ENCODE measurements at places on chromosomes 4 and X. TPM values are rescaled to one million over a fixed set of nuclear protein-coding genes. Genes with fewer than 3 reads are reported as not detected.

The CXCL11 gene
- total RNA-seq = not detected

The TRMT2B gene
- 10.0 TPM for total RNA-seq

The CT45A5 gene
- total RNA-seq = not detected

The RIBC1 gene
- 1.4 TPM for total RNA-seq

The LANCL3 gene
- not detected for total RNA-seq

The PRSS12 gene
- 40.7 TPM for total RNA-seq

The SLC16A2 gene
- total RNA-seq = 7.4 TPM

The FREM3 gene
- total RNA-seq = not detected

The SOD3 gene
- total RNA-seq = 22.5 TPM

The SSX2B gene
- total RNA-seq = not detected

The KIT gene
- total RNA-seq = under 0.01 TPM

The EREG gene
- total RNA-seq = under 0.01 TPM

The PWWP3B gene
- total RNA-seq = under 0.01 TPM

The SMIM10L2A gene
- total RNA-seq = 0.17 TPM

The DCAF8L2 gene
- total RNA-seq = not detected

The SEPTIN11 gene
- 326 TPM for total RNA-seq

The XKRX gene
- total RNA-seq = not detected

The CT45A2 gene
- total RNA-seq = not detected

The NAP1L3 gene
- 3.5 TPM for total RNA-seq

The GRID2 gene
- total RNA-seq = not detected

The GABRE gene
- total RNA-seq = 5.2 TPM

The RHOH gene
- total RNA-seq = under 0.01 TPM

The MYL5 gene
- 27.6 TPM for total RNA-seq

The SH3BP2 gene
- 14.7 TPM for total RNA-seq

The MAGEA2 gene
- not detected for total RNA-seq

The STAP1 gene
- not detected for total RNA-seq

The PGAM4 gene
- total RNA-seq = not detected

The ANKRD50 gene
- 27.7 TPM for total RNA-seq

The ESX1 gene
- total RNA-seq = not detected

The IL3RA gene
- not detected for total RNA-seq

The CXCL10 gene
- total RNA-seq = under 0.01 TPM

The TEX13C gene
- not detected for total RNA-seq

The KLHL4 gene
- total RNA-seq = under 0.01 TPM

The OPN1MW2 gene
- total RNA-seq = not detected

The ITIH6 gene
- not detected for total RNA-seq

The GAGE12F gene
- total RNA-seq = not detected

The P2RY8 gene
- not detected for total RNA-seq

The ALAS2 gene
- not detected for total RNA-seq

The CENPI gene
- 4.7 TPM for total RNA-seq

The MSX1 gene
- 7.3 TPM for total RNA-seq

The ZNF630 gene
- 1.9 TPM for total RNA-seq

The GIMD1 gene
- total RNA-seq = not detected

The SASH3 gene
- total RNA-seq = not detected

The TMEM35A gene
- total RNA-seq = 20.6 TPM

The F8A1 gene
- total RNA-seq = 2.0 TPM

The QDPR gene
- 43.0 TPM for total RNA-seq

The PSAPL1 gene
- total RNA-seq = not detected

The AGTR2 gene
- not detected for total RNA-seq

The NUP54 gene
- total RNA-seq = 73.7 TPM

The STS gene
- total RNA-seq = 2.5 TPM

The HELT gene
- not detected for total RNA-seq

The RAB40A gene
- total RNA-seq = 0.16 TPM

The CNGA1 gene
- not detected for total RNA-seq

The MAGED4B gene
- 18.3 TPM for total RNA-seq
